Stimulated activated CD4-positive, alpha-beta T cell treated with anti-CD3 and anti-CD28 coated beads, Interleukin-15, amount 100 ng/mL, for 24 hours (primary cell): ENCODE measurements at places on chromosomes 1 and 21.

DNA sequence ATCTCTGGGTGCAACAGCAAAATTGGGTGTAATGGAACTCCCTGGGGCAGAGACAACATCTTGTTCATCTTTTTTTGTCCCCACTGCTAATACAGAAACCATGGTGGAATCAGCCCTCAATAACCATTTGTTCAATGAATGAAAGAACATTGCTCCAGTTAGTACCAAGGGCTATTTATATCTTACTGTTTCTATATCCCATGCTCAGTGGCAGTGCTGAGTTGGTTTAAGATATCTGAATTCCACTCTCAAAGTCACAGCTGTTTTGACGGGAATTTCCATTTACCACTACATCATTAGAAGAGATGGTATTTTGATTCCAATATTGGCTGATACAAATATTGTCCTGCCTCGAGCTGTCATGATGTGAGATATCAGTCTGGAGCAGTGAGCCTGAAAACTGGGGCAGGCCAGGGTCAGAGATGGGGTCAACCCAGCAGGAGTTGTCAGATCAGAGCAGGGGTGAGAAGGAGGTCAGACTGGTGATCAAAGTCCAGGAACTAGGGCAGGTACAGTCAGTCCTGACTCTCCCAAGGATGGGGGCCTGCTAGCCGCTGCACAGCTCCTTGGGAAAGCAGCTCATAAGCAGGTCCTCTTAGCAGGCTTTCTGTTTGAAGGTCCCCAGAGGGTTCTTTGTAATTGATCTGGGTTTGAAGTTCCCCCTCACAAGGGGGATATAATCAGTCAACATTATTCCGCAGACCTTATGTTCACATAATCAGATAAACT lies 5.8 kb upstream of the PHC2 start:
- DNase-seq, result no peak

DNA sequence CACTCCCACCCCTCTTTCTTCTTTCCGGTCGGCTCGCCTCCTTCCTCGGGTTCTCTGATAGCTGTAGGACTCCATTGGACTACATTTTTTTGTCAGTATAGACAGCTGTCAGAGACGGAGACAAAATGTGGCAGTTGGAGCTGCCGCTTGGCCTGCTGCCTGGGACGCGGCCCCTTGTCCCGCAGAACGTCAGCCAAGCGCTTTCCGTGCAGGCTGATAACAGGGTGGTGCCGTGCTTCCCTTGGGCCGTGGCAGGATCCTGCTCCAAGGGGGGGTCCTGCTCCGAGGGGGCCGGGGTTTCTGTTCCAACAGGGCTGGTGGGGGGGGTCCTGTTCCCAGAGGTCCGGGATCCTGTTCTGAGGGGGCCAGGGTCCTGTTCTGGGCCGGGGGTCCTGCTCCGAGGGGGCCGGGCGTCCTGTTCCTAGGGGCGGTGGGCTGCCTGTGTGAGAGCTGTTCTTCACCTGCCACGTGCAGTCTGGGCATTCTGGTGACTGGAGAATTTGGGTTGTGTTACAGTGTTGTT lies 4.9 kb downstream of the SKI start:
- DNase-seq, result no peak

DNA sequence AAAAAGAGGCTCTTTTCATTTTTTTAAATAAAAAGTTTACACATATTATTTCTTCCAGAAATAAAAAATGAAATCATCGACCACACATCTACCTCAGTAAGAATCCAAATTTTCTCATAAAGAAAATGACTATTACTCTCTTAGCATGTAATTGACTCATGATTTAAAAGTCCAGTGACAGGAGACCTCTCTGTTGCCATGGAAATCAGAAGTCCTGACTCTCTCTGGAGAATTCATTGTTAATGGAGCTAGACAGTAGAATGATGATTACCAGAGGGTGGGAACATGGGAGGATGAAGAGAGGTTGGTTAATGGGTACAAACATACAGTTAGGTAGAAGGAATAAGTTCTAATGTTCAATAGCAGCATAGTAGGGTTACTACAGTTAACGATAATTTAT lies 5.0 kb upstream of the CLCA4 start:
- no peak for DNase-seq

GRCh38 chr1:212625781-212626450 lies 17.4 kb downstream of the ATF3 start:
- no peak for DNase-seq

DNA sequence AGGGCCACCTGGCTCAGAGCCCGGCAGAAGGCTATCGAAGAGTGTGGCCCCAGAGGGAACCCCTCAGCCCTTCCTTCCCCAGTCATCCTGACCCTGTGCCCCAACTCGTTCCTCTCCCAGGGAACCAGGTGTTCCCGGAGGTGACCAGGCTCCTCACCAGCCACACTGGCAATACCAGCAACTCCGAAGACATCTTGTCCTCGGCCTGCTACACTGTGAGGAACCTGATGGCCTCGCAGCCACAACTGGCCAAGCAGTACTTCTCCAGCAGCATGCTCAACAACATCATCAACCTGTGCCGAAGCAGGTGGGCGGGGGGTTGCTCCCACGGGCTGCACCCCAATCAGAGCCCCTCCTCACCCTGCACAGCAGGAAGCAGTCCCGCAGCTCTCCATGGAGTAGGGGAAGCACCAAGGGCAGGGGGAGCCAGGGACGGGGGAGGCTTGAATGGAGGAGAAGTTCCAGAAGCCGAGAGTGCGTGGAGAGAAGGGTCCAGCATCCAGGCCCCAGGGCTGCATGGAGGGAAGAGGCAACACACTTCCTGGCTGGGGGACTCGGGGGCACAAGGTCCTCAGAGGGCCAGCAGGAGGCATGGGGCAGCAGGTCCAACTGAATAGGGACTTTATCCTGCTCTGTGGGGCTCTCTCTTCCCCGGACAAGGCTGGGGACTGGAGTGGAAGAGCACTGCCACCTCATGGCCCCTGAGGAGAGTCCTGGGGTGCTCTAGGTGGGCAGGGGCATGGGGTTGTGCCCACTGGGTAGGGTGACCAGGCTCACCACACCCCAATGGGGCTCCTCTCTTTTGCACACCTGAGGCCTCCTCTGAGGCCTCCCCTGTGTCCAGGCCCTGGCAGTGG lies 41.7 kb downstream of the PKP1 start:
- no peak for DNase-seq

- no peak for DNase-seq
Observed at GRCh38 chr1:32394890-32395432, 720 bp upstream of the BSDC1 start.

DNA sequence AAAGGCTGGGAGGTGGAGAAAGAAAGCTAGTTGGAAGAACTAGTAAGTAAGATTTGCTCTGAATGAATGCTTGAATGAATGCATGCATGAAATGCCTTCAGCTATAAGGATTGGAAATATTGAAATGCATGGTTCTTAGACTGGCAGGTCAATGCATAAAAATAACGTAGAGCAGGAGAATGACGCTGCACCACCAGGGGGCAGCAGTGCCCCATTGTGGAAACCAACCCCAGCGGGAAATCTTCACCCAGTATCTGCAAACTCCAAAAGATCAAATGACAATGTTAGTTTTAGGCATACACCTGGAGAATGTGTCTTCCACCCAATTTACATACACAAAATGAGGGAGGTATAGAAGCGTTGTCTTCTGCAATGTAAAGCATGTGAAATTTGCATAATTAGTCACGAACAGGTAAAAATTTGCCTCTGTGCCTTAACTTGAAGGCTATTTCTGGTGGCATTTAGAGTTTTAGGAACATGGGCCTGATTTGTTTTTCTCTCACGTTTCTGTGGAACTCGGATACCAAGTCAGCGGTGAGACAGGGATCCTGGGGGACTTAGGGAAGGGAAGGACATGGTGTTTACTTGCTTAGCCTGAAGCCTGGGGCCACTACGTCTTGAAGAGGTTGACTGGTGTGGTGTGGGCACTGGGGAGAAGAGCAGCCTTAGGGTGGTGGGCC lies 78.6 kb downstream of the HHAT start:
- peak; percentile 84 for DNase-seq

GRCh38 chr1:182816863-182817262 lies 22.3 kb upstream of the DHX9 start:
- no peak for DNase-seq

DNA sequence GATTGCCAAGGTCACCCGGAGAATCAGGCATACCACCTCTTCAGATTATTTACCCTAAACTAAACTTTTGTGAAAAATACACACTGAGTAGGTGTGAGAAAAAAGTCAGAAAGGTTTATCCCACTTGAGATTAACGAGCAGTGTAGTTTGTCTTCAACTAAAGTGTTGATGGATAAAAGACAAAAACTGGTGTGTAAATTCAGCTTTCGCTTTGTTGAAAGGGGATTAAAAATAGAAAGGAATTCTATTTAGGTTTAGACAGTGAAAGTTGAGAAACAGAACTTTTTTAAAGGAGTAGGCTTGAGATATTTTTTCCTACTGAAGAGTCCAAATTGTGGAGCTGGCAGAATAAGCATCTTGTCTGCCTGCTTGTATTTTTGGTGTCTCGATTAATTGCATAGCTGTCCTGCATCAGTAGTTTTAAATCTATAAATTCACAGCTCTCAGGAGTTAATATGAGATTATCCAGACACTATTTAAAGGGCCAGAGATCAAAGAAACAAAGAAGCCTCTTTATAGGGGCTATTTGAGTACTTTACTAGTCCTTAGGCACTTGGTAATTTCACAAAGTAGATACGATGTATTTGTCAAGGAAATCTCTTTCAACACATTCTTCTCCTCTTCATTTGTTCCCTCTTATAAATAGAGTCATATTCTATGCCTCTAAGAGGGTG lies 46.7 kb upstream of the RABGAP1L start:
- no peak for DNase-seq

DNA sequence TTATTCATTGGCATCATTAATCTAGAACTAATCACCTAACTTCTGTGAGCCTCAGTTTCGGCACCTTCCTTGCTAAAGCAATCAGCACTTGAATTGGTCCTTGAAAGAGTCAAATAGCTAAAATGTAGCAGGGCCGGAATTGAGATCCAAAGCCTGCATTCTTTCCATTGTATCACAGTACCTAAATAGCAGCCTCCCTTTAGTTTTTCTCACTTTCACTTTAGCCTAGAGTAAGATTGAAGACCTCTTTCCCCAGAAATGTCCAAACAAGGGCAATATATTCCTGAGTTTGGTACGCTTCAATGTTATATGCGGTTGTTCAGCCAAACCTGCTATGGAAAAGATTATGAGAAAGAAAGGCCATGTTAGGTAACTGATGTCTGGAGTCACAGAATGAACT lies 121.9 kb upstream of the BMP8A start:
- no peak for DNase-seq

DNA sequence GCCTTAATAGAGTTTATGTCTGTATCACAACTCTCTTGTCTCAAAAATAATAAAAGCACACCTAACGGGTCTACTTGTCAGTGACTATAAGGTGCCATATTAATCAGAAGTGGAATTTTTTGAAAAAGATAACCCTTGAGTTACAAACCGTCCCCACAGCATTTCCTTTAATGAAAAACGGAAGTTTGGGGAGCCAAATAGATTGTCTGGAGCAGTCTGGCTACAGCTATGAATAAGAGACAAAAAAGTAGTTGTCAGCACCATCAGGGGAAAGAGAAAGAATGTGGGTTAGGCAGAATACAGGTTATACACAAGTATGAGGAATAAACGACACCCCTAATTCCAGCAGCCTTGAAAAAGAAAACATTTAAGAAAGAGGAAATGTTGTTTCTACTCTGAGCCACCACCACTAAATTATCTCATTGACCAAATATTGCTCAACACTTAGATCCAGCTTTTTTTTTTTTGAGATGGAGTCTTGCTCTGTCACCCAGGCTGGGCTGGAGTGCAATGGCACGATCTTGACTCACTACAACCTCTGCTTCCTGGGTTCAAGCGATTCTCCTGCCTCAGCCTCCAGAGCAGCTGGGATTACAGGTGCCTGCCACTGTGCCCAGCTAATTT lies 29.4 kb upstream of the USP24 start:
- no peak for DNase-seq

DNA sequence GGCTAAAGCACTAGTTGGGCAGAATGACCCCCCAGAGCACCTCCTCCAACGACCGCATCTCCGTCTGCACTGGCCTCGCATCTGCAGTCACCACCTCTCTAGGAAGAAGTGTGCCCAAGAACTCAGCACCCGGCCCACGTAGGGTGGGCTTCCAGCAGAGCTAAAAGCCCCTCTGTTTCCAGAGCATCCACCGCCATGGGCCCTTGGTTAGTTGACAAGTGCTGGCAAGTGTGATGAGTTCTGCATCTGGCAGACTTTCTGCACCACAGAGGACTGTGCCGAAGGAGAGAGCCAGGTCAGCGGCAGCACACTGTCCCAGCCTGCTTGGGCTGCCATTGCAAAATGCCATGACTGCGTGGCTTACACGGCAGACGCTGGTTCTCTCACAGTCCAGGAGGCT lies 76.4 kb upstream of the COL6A1 start:
- no peak for DNase-seq

GRCh38 chr1:3814771-3815561 lies 18.7 kb upstream of the LRRC47 start:
- no peak for DNase-seq

DNA sequence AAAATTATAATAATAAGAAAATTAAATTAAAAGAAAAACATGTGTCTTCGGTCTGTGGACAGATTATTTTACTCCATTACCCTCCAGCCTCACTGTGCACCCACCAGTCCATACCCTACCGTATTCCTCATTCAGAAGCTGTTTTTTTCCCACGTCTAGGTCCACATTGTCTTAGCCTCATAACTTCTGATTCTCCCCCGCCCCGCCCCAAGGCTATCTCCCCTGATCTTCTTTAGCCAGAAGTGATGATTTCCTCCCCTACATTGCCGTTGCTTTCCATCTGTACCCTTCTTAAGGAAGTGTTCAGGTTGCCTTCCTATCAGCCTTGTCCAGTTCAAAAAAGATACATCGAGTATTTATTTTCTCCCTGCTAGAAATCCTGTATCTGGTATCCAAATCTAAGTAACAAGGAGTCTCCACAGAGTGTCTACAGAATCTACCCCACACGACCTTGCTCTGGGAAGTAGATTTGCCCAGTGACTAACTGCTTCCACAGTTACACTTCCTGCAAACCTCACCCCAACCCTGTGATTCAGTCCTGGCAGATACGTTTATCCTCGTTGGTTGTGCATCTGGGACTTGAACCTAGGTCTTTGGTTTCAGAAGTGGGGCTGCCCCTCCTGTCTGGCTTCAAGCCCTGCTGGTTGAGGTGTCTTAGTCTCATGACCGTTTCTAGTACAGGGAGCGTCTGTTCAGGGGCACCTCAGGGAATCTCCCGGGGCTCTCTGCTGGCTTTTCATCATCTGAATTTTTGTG lies 470.2 kb downstream of the CAMTA1 start:
- no peak for DNase-seq

DNA sequence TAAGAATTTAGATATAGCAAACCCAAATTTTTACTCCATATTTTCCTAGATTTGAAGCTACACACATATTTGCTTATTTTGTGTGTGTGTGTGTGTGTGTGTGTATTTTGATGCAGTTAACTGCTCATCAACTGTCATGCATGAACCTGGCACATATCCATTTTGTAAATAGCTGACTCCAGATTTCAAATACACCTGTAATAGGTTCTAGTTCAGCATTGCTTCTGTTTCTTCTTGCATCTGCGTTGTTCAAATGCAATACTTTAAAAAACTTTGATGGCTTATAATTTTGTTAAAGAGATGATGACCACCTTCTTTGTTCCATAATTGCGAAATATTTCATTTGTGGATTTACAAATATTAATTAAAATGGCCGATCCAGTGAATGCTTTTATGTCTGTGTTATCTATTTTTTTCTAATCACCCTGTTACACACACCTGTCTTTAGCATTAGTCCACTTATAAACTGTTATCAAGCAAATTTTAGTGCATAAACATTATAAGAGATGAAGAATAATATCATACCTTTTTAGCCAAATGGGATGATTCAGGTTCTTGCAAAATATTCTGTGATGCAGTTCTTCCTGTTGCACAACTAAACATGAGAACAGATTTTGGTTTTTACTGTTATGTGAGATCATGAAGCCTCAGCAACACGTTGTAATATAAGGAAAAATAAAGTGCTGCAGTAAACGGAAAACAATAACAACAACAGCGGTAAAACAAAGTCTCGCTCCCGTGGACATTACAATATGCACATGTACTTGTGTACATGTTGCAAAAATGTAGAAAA lies 12.7 kb upstream of the S100A11 start:
- no peak for DNase-seq
